ENCODE measurements at places on chromosomes 4 and X.

DNA sequence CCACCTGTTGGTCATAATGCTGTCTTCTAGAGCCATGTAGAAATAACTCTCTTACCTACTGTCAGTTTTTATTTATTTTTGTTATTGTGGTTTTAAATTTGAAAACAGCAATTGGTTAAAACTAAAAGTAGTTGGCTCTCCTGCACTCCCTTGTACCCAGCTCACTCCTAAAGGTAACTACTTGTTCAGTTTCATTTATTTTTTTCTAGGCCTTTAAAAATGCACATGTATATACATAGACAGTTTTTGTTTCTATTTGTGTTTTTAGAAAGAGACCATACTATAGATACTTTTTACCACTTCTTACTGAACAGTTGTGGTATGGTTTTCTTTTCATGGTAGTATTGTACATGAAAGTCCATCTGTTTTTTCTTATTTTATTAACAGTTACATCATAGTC lies 16.8 kb downstream of the SMAD1 start:
- no peak for DNase-seq

DNA sequence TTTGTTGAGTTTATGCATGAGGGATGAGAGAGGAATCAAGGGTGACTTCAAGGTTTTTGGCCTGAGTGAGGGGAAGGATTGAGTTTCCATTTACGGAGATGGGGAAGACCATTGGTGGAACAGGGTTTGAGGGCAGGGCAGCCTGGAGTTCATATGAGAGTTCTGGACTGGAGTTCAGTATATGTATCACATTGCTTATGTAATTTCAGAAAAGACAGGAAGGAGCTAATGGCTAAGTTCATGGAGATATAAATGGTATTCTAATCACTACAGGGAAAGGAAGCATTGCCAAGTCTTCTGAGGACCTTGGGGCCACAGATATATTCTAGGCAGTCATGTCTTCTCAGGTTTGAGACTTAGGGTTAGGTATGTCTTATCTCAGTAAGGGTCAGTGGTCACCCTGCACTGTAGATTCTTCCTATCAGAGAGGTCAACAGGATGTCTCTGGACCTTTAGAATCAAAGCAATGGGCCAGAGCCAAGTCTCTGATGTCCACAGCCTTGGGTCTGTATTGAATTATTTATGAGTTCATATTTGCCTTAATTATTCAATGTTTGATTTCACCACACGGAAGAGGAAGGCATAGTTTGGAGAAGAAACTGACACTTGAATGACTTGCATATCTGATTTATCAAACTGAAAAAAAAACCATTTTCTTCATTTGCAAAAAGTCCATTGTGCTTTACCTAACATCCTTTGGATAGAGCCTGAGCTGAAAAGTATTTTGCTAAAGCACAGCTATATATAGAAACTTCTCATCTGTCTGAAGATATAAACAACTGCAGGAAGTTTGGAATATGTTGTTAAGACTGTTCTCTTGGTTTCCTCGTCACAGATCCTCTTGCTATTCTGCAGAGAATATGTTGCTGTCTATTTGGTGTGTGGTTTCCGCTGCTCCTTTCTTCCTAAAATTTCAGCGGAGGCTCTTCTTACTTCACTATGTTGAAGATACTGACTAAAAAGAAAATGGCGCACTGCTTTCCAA lies 139.5 kb downstream of the PDGFRA start:
- no peak for DNase-seq

DNA sequence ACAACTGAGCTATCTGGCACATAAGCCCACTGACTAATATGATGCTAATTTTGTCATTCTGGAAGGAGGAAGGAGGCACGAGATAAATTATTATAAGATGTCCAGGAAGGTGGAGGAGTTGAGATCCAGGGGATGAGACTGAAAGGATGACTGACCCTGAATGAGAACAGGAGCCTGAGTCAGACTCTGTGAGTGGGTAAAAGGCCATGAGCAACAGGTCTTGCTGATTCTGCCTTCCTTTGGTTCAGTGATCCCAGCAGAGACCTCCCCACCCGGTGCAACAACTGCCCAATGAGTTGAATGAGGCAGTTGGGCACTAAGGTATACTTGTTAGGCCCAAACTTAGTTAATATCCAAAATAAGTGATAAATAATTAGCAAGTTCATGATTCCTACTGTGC lies 238.1 kb upstream of the GPC4 start:
- no peak for DNase-seq

GRCh38 chr4:40719008-40719623 lies 30.6 kb upstream of the NSUN7 start:
- no peak for DNase-seq

DNA sequence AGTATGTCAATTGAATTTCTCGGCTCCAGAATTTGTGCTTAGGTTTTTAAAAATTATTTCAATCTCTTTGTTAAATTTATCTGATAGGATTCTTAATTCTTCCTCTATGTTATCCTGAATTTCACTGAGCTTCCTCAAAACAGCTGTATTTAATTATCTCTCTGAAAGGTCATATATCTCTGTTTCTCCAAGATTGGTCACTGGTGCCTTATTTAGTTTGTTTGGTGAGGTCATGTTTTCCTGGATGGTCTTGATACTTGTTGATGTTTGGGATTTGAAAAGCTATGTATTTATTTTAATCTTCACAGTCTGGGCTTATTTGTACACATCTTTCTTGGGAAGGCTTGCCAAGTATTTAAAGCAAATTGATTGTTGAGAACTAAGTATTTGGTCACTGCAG lies 24.7 kb upstream of the HERC3 start:
- no peak for DNase-seq

GRCh38 chrX:120692319-120692718 lies 62.5 kb upstream of the C1GALT1C1 start:
- DNase-seq = no peak

- no peak for DNase-seq
Observed at GRCh38 chrX:10401239-10401638, 219.1 kb downstream of the MID1 start.

DNA sequence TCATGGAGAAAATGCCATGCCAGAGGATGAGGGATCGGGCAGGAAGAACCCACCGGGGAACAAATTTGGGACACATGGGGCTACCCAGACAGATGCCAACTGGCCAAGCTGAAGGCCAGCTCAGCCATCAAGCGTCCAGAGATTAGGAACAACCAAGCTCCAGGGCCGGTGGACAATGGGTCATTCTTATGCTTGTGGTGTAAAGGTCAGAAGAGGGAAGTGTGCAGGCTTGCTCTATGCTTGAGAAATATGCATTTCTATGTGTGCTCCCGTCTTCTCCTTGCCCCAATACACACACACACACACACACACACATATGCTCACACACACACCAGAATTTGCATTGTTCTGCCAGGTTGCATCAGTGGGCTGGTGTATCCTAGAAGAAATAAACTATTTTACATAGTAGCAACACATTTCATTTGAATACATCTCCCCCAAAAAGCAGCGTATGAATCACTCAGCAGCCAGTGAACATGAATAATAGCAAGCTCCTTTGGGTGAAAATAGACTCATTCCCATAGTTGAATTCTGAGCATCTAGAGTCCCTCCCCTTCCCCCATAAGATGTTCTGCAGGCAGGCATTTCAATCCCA lies 201.9 kb upstream of the PPARGC1A start:
- no peak for DNase-seq

- no peak for DNase-seq
Observed at GRCh38 chr4:181897935-181898334, 345.3 kb upstream of the TENM3 start.

GRCh38 chrX:17812763-17813162 lies 48.3 kb downstream of the RAI2 start:
- DNase-seq = no peak

- no peak for DNase-seq
Observed at GRCh38 chr4:111113591-111113990, 490.7 kb upstream of the PITX2 start.

DNA sequence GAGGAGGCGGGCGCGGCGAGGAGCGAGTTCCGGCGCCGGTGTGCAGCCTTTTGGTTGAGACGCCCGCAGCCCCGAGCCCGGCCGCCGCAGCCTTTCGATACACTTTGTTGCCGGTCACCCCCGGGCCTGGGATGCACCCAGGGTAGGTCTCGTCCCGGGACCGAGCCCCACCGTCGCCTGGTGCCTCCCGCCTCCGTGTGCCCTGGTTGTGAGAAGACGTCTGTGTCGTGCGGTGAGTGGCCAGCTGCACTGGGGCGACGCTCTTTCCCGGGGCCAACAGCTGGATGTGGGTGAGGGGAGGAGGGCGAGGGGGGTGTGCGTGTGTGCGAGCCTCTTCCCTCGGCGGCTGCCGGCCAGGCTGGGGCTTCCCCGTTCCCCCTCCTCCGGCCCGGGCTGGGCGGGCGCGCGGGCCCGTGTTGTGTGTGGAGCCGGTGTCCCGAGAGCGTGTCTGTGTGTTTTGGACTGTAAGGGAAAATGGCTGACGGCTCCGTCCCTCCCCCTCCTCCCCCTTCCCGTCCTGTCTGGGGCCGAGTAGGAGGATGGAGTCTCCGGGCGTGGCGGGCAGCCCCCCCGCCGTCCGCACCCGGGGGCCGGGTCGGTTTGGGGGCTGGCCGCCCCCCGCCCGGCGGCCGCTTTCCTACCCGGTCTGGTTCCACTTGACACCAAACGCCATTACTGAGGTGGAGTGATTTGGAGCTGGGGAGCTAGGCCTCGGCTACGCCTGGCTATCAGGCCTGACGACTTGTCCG lies 807 bp downstream of the USP9X start:
- DNase-seq = peak; percentile 80

DNA sequence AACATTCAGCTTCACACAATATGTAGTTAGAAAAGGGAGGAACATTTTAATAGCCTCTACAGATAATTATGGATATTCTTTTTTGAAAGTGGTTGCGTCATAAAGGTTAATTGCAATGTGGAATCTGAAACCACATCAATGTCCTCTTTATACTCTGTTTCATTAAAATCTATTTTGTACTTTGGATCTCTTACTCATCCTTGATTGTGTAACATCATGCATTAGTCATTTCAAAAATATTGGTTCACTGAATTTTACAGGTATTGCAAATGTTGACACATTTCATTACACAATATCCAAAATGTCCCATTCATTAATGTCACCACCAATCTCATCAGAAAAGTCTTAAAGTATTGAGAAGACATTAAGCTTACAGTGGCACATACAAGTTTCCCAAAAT lies 62.7 kb upstream of the USP9X start:
- no peak for DNase-seq

GRCh38 chrX:153342762-153343558 lies 9.0 kb downstream of the ZNF275 start:
- DNase-seq = no peak

DNA sequence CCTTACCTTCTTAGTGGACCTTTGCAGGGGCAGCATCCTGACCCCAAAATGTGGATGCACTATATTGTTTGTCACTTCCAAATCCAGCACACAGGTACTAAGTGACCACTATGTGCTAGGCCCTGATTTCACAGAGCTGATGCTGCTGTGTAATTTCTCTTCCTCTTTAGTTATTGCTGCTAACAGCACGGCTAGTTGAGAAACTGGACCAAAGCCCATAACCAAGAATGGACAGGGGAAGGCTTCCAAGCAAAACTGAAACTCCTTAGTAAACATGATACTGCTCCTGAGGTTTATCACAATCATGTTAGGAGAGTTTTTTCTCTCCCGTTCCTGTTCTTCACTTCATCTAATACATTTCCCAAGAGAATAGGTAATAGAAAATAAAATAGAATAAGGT lies 172.9 kb upstream of the TTC29 start:
- no peak for DNase-seq

- no peak for DNase-seq
Observed at GRCh38 chr4:16659079-16659478, 239.4 kb downstream of the LDB2 start.

GRCh38 chr4:65508168-65508567 lies 162.1 kb downstream of the EPHA5 start:
- DNase-seq = no peak

- DNase-seq = no peak
Observed at GRCh38 chr4:176377780-176378179, 58.0 kb downstream of the SPCS3 start.

GRCh38 chr4:13523591-13524503 lies 20.5 kb downstream of the NKX3-2 start:
- no peak for DNase-seq

DNA sequence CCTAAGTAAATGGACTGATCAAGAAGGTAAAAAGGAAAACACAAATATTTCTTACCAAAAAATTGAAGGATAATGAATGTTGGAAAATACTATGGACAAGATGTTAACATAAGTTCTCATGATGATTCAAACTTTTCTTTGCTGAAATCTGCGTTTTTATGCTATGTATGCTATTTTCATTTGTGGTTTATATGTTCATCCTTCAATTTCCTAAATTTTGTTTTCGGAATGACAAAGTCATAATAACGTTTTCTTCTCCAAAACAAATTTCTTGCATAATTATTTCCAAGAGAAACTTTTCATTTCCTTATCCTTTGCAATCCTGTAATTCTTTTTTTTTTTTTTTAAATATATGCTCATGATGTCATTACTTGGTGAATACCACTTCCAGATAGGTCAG lies 7.8 kb downstream of the PF4V1 start:
- no peak for DNase-seq

DNA sequence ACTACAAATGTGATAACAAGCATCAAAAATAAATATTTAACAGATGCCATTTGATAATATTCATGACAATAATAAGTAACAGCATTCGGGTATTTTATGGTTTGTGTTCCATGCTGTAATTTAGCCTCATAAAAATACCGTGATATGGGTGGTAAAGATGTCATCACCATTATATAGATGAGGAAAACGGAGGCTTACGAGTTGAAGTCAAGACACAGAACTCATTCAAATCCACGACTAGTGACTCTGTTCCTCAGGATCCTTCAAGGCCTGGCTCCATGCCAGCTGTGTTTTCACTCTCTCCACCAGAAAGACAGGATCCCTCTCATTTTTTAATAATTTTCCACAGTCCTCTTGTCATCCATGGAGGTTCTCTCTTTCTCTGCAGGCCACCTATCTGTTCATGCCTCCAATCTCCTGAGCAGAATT lies 94.5 kb downstream of the APBB2 start:
- no peak for DNase-seq

- no peak for DNase-seq
Observed at GRCh38 chr4:38076153-38076669, 116.0 kb downstream of the PTTG2 start.

DNA sequence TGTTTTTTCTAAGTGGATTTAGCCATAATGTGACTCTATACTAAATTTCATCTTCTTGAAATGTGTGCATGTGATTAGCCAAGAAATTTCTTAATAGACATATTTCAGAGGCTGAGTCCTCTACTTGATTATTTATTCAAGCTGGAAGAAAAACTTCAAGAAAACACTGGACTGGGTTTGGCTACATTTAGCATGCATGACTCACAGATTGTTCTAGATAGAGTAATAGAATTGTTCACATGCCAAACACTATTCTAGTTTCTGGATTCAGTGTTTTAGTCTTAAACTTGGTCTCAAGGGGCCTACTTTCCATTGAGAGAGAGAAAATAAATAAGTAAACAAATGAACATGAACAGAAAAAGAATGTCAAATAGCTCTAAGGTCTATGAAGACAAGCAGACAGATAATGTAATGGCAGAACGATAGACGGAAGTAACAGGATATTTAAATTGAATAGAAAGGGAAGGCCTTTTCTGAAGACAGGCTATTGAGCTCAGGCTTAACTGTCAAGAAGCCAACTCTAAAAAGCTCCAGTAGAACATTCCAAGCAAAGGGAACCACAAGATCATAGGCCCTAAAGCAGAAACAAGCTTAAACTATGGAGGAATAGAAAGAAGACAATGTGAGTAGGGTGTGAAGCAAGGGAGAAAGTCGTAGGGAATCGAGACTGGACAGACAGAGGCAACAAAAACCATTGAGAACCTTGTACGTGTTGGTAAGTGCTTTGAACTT lies 104.6 kb downstream of the TMEM144 start:
- DNase-seq = no peak
